Kidney (tissue), 22 donors: ENCODE measurements at places on chromosomes 12 and 14. TPM values are rescaled to one million over a fixed set of nuclear protein-coding genes. Genes with fewer than 3 reads are reported as not detected.

GRCh38 chr14:64755781-64756221, 51.6 kb downstream of the PLEKHG3 start:
- no peak overlapping the region for H3K27ac ChIP-seq
- no peaks in the 10 kb centered on the region for H3K36me3 ChIP-seq
- no peaks in the 10 kb centered on the region for H3K27me3 ChIP-seq
- H3K4me1 ChIP-seq, result peaks cover 4% of the 10 kb centered on the region
- no peak for DNase-seq

DNA sequence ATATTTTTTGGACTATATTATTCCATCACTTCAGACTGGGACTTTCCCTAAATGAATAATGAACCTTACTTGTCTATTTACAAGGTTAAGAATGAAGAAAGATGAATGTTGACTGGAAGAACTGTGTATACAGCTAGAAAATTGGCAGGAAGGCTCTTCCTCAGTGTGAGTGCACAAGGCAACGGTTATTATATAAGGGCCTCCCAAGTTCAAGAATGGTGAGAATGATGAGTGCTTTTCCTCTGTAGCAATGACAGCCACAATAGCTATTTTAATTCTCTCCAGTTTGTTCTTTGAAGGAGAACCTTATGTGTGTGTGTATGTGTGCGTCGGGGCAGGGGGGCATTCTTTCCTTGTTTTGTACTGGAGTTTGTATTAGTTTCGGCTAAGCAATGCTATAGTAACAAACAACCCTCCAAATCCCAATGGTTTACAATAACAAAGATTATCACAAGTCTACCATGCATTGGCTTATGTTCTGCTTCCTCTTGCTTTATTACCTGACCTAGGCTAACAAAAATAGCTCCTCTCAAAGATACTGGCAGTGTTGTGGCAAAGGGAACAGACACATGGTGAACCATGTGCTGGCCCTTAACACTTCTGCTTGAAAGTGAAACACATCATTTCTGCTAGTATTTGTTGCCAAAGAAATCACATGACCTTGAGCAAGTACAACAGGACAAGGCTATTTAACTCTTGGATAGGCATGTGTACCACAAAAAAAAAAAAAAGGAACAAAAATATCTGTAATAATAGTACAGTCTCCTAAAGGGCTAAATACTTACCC, 139.5 kb downstream of the RMST start:
- DNase-seq, result no peak
- H3K4me1 ChIP-seq, result no peaks in the 10 kb centered on the region
- H3K4me3 ChIP-seq, result no peak overlapping the region
- H3K36me3 ChIP-seq, result no peaks in the 10 kb centered on the region
- H3K27me3 ChIP-seq, result no peaks in the 10 kb centered on the region

GRCh38 chr14:67987606-67988005, 168.0 kb downstream of the RAD51B start:
- no peaks in the 10 kb centered on the region for H3K36me3 ChIP-seq
- no peak overlapping the region for H3K27ac ChIP-seq
- no peak overlapping the region for H3K4me3 ChIP-seq

DNA sequence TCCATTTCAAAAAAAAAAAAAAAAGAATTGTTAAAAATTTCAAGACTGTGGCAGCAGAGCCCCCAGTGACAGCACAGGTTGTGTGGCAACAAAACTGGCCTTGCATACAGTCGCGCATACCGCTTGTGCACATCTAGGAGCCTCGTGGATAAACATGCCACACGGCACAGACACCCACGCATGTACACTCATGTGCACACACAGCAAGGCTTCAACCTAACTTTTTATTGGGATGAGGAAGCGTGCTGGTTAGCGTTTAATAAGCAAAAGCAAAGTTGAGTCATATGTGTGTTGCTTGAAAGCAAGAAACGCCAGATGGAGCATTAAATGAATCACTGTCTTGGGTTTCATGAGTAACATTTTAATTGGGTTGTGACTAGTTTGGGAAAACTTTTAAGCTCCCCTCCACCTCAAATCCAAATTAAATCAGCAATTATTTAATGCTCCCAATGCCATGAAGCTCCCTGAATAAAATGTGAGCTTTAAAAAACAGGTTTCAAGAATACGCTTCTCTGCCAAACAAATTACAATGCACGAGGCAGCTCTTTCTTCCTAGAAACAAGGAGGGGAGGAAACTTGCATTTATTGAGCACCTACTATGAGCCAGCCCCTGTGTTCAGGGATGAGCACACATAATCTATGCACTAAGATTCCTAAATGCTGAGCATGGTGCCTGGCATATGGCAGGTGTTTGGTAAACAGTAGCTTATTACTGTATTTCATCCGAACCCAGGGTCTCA, 35.7 kb upstream of the EML1 start:
- DNase-seq, result peak; percentile 19
- no peaks in the 10 kb centered on the region for H3K27me3 ChIP-seq
- no peak overlapping the region for H3K4me3 ChIP-seq
- H3K36me3 ChIP-seq, result no peaks in the 10 kb centered on the region

DNA sequence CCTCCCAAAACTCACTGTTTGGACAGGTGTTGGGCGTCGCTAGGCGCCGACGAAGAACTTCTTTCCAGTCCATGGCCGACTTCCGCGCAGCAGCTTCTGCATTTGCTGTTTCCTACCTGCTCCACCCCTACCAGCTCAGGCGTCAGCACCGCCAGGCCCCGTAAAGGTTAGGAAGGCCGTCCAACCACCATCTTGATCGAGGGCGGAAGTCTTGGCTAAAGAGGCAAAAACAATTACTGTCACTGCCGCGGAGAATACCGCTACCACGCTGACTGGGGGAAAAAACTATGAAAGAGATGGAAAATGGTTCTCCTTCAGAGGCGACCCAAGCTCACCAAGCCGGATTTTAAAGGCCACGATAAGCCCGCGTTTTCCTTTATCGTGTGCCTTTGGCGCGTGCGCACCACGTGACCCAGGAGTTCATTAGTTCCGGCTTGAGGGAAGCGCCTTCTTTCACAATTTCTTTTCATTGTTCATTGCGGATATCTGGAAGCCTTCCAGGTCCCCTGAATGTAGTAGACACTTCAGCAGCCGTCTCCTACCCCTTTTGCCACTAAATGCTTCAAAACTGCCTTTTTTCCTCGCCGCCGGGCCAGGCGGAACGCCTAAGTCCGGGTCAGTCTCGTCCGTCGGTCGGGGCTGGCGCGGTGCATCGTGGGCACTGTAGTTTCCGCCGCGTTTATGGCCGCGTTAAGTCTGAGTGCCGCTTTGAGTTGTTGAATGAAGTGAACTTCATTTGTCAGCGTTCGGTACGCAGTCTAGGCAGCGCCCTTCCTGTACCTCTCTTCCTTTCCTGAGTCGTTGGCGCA, at the start of the genes PPP2R3C and PRORP:
Gene PPP2R3C (minus strand): TSS at position 104 of the 809 bp plus-strand sequence. CDS start 31 bp downstream, at position 73.
Gene PRORP (plus strand): TSS at position 666 of the 809 bp plus-strand sequence. CDS start 694 bp downstream, outside the sequence.
- no peaks in the 10 kb centered on the region for H3K27me3 ChIP-seq
- DNase-seq, result peak; percentile 97
- peak within 1 kb of the TSS; percentile 94 for H3K4me3 ChIP-seq
- peaks cover 9% of the 10 kb centered on the region for H3K4me1 ChIP-seq
- peak within 1 kb of the TSS; percentile 97 for H3K27ac ChIP-seq

DNA sequence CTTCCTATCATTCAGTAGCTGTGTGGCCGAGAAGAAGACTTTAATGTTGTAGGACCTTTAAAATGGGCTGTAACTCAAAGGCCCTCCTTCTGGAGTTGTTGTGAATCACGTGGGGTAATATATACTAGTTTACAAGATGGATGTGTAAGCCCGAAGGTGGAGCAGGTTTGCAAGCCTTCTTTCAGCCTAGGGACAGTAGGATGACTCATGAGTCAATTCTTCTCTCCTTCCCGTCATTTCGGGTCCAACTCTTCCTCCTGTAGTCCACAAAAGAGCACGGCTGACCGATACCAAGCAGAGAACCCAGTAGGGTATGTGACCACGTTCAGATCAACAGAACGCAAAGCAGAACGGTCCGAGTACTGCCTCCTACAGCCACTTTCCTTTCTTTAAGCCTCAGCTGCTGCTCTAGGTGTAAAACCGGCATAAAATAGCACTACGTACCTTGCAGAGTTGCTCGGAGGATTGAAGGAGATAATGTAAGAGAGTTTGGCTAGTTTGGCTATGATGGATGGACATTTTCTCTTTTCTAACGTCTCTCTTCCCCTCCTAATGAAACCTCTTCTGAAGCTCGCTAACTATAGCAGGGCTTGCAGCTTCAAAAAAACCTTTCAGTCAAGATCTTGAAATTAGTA, 1.3 kb upstream of the RASSF3 start:
- no peaks in the 10 kb centered on the region for H3K27me3 ChIP-seq
- no peaks in the 10 kb centered on the region for H3K36me3 ChIP-seq
- peak overlapping the region; percentile 65 for H3K4me3 ChIP-seq
- peak overlapping the region; percentile 81 for H3K27ac ChIP-seq

GRCh38 chr14:35438910-35439713, 34.6 kb upstream of the NFKBIA start:
- no peaks in the 10 kb centered on the region for H3K36me3 ChIP-seq
- no peaks in the 10 kb centered on the region for H3K4me1 ChIP-seq
- H3K4me3 ChIP-seq, result no peak overlapping the region
- no peak for DNase-seq
- H3K27ac ChIP-seq, result no peak overlapping the region
- H3K27me3 ChIP-seq, result no peaks in the 10 kb centered on the region

DNA sequence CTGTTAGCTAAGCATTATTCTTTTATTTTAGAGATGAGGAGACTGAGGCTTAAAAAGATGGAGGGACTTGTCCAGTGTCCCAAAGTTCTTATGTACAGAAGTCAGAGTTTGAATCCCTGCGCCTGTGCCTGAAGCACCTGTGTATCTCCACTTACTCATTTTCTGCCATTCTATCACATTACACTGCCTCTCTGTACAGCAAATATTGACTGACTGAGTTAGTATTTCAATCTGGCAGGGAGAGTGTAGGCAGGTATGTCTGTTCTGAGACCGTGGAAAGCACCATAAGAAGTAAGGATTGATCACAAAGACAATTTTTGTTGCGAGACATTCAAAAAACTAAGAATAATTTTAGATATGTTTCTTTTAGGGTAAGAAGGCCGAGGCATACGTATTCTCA, 162.7 kb downstream of the KITLG start:
- H3K36me3 ChIP-seq, result no peaks in the 10 kb centered on the region
- no peaks in the 10 kb centered on the region for H3K4me1 ChIP-seq
- no peaks in the 10 kb centered on the region for H3K27me3 ChIP-seq
- H3K27ac ChIP-seq, result no peak overlapping the region
- no peak overlapping the region for H3K4me3 ChIP-seq

DPF3 gene
- 2.8 TPM for total RNA-seq

MYO1H gene
- total RNA-seq, result not detected

CLEC1B gene
- not detected for total RNA-seq

ERBB3 gene
- total RNA-seq, result 58.1 TPM

CPNE6 gene
- 0.19 TPM for total RNA-seq
